ENCODE measurements at places on chromosomes 13 and 19. TPM values are rescaled to one million over a fixed set of nuclear protein-coding genes. Genes with fewer than 3 reads are reported as not detected.

DNA sequence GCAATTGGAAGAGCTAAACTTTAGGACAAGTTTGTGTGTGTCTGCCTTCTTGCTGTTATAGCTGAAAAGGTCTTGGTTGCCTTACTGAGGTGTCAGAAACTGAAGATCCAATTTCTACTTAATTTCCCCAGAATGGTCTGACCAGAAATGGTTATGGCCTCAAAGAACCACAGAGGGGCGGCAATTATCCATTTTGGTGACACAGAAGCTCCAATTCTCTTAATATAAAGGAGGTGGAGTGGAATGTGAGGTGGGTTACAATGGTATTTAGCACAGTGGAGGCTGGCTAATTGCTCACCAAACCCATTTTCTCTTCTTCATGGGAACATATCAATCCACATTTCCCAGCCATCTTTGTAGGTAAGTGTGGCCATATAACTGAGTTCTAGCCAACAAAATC is 1157.2 kb downstream of the OLFM4 start:
- no peak overlapping the region for H3K4me3 ChIP-seq
- DNase-seq = no peak
- H3K36me3 ChIP-seq = no peaks in the 10 kb centered on the region
- no peaks in the 10 kb centered on the region for H3K27me3 ChIP-seq
- no peaks in the 10 kb centered on the region for H3K4me1 ChIP-seq

- H3K36me3 ChIP-seq = no peaks in the 10 kb centered on the region
- no peak overlapping the region for H3K27ac ChIP-seq
- no peaks in the 10 kb centered on the region for H3K4me1 ChIP-seq
- H3K4me3 ChIP-seq = no peak overlapping the region
Measured at GRCh38 chr19:28514166-28514565, 698.8 kb downstream of the UQCRFS1 start.

DNA sequence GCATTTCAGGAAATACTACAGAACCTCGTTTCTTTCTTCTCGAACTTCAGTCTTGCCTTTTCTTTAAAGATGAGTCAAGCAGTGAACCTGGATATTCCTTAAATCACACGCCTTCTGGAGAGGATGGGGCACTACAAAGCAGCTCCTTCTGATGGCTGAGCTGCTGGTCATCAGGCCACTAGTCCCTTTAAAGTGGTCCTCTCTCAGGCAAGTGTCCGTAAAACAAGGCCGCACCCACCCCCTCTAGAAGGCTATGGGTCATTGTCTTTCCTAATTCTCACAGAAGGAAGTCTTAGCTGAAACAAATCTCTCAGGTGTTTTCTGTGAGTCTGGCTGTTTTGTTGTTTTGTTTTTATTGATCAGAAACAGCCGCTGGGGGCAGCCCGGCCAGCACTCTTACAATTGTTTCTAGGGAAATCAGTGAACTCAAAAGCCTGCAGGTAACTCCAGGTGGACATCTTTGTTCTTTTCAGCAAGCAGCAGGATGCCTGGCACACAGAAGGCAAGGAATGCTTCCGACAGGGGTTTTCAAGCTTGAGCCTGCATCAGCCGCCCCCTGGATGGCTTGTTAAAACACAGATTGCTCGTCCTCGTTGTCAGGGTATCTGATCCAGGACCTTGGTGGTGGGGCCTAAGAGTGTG is 45.4 kb downstream of the MBNL2 start:
- H3K4me3 ChIP-seq = no peak overlapping the region
- H3K36me3 ChIP-seq = peaks cover 9% of the 10 kb centered on the region
- no peaks in the 10 kb centered on the region for H3K27me3 ChIP-seq
- peak overlapping the region; percentile 26 for H3K27ac ChIP-seq

DNA sequence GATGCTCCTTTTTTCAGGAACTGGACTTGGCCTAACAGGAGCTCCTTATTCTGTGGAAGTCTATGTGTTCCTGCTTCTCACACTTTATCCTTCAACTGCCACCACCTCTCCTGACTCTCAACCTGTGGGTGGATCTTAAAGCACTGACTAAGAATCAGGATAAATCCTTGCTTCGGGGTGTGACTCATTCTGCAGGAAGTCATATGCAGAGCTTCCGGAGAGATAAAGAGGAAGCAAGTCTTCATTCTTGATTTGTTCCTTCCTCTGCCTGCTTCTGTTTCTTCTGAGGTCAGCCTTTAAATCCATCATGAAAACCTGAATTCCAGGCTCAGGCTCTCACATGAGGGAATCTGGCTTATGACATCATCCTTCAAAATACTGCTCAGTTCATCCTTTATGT is 137.1 kb upstream of the ATXN8OS start:
- H3K4me1 ChIP-seq = no peaks in the 10 kb centered on the region
- no peak overlapping the region for H3K4me3 ChIP-seq
- no peaks in the 10 kb centered on the region for H3K36me3 ChIP-seq
- no peak overlapping the region for H3K27ac ChIP-seq
- no peaks in the 10 kb centered on the region for H3K27me3 ChIP-seq

GRCh38 chr19:40584007-40584406 is 7.3 kb downstream of the SHKBP1 start:
- no peak for DNase-seq
- H3K27ac ChIP-seq = no peak overlapping the region

DNA sequence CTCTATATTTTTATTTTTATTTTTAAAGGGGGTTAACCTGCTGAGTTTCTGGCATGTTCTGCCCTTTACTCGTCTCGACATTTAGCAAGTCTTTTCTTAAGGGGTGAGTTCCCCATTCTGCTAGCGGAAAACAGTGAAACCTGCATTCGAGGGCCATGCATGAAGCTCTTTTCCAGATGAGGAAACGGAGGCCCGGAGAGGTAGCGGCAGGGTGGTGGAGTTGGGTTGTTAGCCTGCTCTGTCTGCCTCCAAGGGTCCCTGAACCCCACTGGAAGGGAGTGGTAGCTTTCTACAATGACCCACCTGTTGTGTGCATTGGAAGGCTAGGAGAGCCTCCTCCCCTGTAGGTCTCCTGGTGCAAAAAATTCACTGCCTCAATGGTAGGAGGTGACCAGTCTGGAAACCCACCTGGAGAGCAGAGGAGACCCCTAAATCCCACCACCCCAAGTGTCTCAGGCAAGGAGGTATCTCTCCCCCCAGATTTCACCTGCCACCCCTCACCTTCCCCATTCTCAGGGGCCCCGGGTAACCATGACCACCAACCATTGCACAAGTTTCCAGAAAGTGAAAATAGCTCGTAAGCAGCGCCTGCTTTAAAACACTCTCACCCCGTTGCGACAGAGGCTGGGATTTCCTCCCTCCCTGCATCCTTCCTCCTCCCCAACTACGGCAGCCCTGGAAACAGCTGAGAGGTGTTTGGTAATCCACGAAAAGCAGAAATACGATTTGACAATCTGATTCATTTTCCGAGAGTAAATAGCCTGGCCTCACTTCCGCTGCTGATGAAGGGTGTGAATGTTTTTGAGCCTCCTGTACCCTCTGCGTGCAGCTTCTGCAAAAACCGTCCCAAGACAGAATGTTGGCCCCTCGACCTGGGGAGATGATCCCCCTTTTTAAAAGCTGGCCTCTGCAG is 3.5 kb downstream of the KLF2 start:
- no peaks in the 10 kb centered on the region for H3K27me3 ChIP-seq
- H3K27ac ChIP-seq = peak overlapping the region; percentile 98
- H3K4me3 ChIP-seq = peak overlapping the region; percentile 82
- peaks cover 26% of the 10 kb centered on the region for H3K36me3 ChIP-seq
- peaks cover 42% of the 10 kb centered on the region for H3K4me1 ChIP-seq

Gene RNF17
- not detected for total RNA-seq
